ENCODE measurements at places on chromosomes 1 and 21. TPM values are rescaled to one million over a fixed set of nuclear protein-coding genes. Genes with fewer than 3 reads are reported as not detected.

Gene OBSCN
- 4.6 TPM for total RNA-seq

Gene GNG4
- total RNA-seq: not detected

Gene IGSF9
- total RNA-seq: not detected

Gene TBX15
- 73.6 TPM for total RNA-seq

Gene LIPI
- not detected for total RNA-seq

Gene TIE1
- total RNA-seq: 24.0 TPM

Gene LHX8
- total RNA-seq: not detected

Gene TMEM240
- 1.3 TPM for total RNA-seq

Gene TNNT2
- total RNA-seq: not detected

Gene CDC14A
- total RNA-seq: 13.2 TPM

Gene PIP5K1A
- total RNA-seq: 29.7 TPM

Gene SELP
- 15.0 TPM for total RNA-seq

Gene GNG12
- total RNA-seq: 161 TPM

Gene PLA2G2F
- not detected for total RNA-seq

Gene AMPD1
- total RNA-seq: not detected

Gene TATDN3
- 25.8 TPM for total RNA-seq

Gene DLGAP3
- not detected for total RNA-seq

Gene FCRL6
- total RNA-seq: 0.34 TPM

Gene CDC20
- 3.1 TPM for total RNA-seq

Gene FCER1G
- 39.6 TPM for total RNA-seq

Gene SERINC2
- 1.6 TPM for total RNA-seq

Gene LEFTY2
- 0.44 TPM for total RNA-seq

Gene EFNA3
- total RNA-seq: 3.7 TPM

Gene BCAS2
- 50.4 TPM for total RNA-seq

Gene ARHGEF16
- 0.66 TPM for total RNA-seq

Gene MAP3K7CL
- total RNA-seq: 6.6 TPM

Gene LCE2B
- not detected for total RNA-seq

Gene SELENON
- 20.9 TPM for total RNA-seq

Gene TRIM63
- total RNA-seq: 1.3 TPM

Gene KANK4
- total RNA-seq: 9.4 TPM

Gene UBXN10
- 0.16 TPM for total RNA-seq

Gene MARK1
- 7.0 TPM for total RNA-seq

Gene TCHH
- total RNA-seq: 2.1 TPM

Gene SLC30A10
- total RNA-seq: not detected

Gene CRP
- total RNA-seq: not detected

Gene EXO1
- 2.4 TPM for total RNA-seq

Gene SETSIP
- total RNA-seq: not detected

Gene S100A7A
- not detected for total RNA-seq

Gene NBPF4
- total RNA-seq: not detected

Gene DPM3
- 61.4 TPM for total RNA-seq

Gene RNU5D-1
- total RNA-seq: not detected

Gene PADI4
- total RNA-seq: 1.3 TPM

Gene PAPPA2
- total RNA-seq: 1.8 TPM

Gene C1orf116
- under 0.01 TPM for total RNA-seq

Gene ADGRL2
- total RNA-seq: 59.7 TPM

Gene OR10Z1
- total RNA-seq: not detected

Gene CFHR3
- not detected for total RNA-seq

Gene LINGO4
- total RNA-seq: not detected

Gene IFI44L
- 15.6 TPM for total RNA-seq

Gene F5
- 4.1 TPM for total RNA-seq

Gene MSH4
- 0.19 TPM for total RNA-seq

Gene C1orf115
- 31.1 TPM for total RNA-seq

Gene AMY1B
- total RNA-seq: not detected

Gene NKAIN1
- not detected for total RNA-seq

Gene FAM20B
- 31.9 TPM for total RNA-seq

Gene ATP1A2
- total RNA-seq: 118 TPM
